ENCODE measurements at places on chromosomes 7 and 10.

DNA sequence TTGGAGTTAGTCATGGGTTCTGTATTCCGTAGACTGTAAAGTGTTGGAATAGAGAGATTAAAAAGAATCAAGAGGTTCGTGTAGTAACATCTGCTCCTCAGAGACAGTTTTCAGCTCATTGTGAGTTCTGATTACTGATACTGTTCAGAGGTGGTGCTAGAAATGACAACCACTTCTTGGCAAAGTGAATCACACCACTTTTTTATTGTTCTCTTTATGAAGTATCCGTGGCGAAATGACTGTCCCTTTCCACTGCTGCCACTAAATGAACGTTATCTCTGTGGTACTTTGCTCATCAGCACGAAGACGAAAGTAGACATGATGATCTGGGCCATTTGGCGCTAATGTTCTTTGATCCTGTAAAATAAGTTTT lies 860 bp downstream of the RPP30 start:
- no peak for DNase-seq

DNA sequence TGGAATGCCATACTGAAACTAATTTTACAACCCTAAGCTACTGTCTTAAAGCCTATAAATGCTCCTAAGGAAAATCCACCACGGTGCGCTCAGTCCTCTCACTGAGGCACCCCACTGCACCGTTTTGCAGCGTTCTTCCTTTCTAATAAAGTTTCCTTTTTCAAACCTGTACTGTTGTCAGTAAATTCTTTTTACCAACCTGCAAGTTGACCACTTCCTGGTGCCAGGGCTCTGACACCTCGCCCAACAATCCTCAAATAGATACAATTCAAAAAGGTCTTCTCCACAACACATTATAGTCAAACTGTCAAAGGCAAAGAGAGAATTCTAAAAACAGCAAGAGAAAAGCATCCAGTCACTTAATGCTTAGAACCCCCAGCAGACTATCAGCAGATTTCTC lies 42.8 kb downstream of the HERPUD2 start:
- DNase-seq = no peak

DNA sequence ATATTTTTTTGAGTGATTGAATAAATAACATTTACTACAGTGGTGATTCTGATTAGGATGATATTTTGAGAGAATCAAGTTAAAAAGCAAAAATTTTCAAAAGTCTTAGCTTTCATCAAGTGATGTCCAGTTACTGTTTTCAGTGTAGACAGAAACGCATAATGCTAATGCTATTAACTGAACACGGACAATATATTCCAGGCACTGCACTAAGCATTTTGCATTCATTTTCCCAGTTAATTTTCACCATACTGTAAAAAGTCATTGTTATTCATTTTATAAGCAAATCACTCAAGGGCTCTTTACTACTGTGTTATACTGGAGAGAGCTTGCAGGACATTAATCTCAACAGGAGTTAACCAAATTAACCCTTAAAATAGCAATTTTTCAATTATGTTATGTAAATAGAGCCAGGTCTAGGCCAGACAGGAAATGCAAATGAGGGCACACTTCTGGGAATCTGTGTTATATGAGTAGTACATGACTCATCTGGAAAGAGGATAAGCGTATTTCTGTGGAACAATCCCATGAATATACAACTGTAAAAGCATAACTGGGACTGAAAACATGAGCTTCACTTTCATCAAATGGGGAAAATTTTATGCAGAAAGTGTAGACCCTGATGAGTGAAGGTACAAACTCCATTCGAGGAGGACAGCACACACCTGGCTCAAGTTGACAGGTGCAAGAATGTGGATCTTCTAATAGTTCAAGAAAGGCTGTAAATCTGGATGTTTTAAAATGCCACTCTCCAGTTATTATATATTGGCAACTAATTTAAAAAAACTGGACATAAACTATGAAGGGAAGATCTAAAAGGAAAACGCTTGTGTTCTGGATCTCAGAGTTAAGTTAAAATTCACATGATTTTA lies 75.4 kb downstream of the ANK3 start:
- DNase-seq = peak; percentile 15

GRCh38 chr10:109207361-109207760 lies 716.0 kb downstream of the XPNPEP1 start:
- DNase-seq = no peak

DNA sequence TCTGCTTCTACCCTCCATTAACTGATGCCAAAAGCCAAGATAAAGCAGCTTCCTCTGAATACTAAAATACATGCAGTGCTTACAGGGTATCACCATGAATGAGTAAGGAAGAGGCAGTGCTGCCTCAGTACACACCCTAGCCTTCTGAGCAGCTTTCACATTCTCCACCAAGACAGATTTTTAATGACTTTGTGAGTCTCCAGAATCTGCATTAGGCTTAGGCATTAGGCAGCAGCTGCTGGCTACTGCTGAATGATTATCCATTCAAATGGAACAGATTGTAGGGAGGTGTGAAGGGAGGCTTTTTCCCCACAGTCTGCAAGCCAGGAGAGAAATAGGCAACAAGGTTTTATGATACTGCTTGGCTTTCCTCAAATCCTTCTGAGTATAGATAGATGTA lies 1226.7 kb upstream of the LRRN3 start:
- no peak for DNase-seq

DNA sequence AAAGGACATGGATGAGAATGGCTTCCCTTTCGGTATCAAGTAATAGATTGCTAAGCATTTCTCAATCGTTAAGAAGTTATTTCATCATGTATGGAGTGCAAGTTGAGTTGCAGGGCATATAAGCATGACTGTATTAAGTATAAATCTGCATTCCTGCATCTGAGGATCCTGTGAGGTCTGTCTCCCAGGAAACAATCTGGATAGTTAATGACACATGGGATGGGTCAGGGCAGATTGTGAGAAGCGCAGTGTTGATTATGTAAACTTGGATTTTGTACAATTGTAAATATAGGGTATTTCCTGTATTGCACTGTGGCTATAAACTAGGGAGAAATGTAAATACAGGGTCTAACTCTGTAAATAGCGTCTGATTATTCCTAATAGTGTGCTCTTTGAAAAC lies 102.6 kb downstream of the PLXDC2 start:
- no peak for DNase-seq

DNA sequence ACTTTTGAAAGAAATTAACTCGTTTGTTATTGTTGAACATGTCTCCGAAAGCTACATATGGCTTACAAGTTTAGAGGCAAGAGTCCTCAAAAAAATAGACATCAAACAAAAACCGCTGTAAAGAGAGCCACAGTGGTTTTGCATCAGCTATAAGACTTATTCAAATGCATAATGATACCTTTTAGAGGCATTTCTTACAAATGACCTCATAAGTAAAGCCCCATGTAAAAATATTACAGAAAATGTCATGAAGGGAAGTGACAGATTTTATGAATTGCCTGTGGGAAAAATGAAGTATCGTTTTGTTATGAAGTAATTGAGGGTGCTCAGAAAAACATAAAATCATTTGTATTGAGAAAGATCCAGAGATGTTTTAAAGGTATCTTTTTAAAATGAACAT lies 598.0 kb downstream of the NXPH1 start:
- no peak for DNase-seq

DNA sequence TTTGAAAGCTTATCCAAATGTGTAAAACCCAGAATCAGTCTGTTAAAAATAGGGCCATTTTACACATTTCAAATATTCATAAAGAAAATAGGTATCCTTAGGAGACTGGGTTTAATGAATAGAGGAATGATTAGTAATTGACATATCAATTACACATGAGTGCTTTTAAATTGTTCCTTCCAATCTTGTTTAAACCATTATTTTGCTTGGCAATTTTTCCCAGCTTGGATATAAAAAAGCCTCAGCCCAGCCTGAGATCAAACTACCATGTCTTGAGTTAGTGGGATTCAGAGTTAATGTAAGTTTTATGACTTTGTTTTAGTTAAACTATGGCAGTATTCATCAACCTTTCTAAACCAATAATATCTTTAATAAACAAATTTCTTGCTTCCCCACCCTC lies 28.3 kb downstream of the PARP12 start:
- no peak for DNase-seq

- no peak for DNase-seq
Observed at GRCh38 chr10:88073682-88074081, 210.3 kb downstream of the PTEN start.

GRCh38 chr7:139681812-139682135 lies 96.0 kb downstream of the HIPK2 start:
- DNase-seq = no peak

DNA sequence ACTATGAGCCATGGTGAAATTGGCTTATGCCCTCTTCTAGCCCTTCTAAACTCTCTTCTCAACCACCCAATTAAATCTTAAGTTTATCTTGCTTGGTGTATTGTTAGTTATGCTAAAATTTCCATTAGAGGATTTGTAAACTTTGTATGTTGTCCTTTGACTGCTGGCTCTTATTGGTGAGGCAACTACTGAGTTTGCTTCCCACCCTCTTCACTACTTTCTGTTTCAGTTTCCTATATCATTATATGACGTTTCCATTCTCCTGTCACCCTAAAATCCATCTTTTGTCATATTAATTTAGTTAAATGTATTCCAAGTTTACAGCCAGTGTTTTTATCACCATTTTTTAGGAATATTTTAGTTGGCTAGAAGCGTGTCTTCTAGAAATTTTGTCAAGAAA lies 80.9 kb upstream of the VWC2 start:
- peak; percentile 23 for DNase-seq

DNA sequence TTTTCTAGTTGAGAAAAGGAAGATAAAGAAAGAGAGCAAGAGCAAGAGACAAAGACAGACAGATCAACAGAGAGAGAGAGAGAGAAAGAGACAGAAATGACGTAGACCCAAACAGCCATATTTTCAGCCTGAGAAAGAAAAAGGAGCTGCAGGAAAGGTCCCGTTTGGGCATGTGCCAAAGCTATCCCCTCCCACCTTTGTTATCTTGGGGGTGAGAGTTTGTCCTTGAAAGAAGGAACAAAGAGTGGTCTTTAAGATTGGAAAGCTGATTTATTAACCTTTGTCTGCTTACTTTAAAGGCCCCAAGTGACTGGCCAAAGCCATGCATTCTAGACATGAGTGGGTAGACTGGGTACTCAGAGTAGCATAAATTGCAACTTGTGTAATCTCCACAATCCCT lies 98.2 kb downstream of the AOAH start:
- no peak for DNase-seq

- no peak for DNase-seq
Observed at GRCh38 chr10:1488970-1489548, 248.3 kb downstream of the ADARB2 start.

GRCh38 chr10:1117651-1118050 lies 61.5 kb downstream of the WDR37 start:
- DNase-seq = no peak

- DNase-seq = no peak
Observed at GRCh38 chr10:78780551-78780961, 288.2 kb upstream of the ZMIZ1 start.

- DNase-seq = peak; percentile 64
Observed at GRCh38 chr7:124765401-124766352, at the start of gene GPR37. TSS of gene GPR37 (minus strand) at chr7:124765792. CDS start at chr7:124764976, 816 bp downstream.

DNA sequence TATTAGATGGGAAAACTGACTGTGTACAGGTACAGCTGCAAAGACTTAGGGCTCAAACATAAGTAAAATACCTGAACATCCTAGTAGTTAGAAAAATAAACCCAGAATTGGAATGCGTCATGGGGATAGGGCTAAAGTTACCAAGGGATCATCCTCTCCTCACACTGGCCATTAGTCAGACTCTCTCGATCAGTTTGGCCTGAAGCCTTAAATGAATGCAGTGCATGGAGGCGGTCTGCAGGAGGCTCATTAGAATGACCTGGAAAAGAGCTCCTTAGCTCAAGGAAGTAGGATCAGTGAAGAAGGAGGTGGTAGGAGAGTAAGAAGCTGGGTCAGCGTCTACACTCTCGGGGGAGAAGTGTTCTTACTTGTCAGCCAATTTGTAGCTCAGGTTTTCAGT lies 35.3 kb downstream of the DENND2A start:
- no peak for DNase-seq

DNA sequence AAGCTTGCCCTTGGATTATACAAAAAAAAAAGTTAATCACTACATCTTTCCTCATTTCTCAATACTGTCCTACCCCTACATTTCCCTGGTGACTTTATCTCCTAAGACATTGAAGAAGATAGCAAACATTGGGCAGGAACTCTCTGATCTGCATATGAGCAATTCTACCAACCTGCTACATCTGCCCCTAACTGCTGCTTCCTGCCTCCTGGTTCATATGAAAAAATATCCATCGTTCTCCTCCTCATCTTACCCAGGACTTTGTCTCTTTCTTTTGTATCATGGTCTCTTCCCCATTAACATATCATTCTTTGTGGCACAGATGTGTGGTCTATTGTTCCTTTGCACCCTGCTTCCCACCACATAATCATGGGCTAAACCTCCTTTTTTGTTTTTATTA lies 139.7 kb upstream of the PCGF5 start:
- DNase-seq = no peak

GRCh38 chr7:140609646-140610045 lies 31.0 kb downstream of the DENND2A start:
- no peak for DNase-seq

- no peak for DNase-seq
Observed at GRCh38 chr10:98431016-98431415, 15.7 kb downstream of the HPS1 start.

GRCh38 chr10:3882855-3883254 lies 97.8 kb upstream of the KLF6 start:
- DNase-seq = no peak

DNA sequence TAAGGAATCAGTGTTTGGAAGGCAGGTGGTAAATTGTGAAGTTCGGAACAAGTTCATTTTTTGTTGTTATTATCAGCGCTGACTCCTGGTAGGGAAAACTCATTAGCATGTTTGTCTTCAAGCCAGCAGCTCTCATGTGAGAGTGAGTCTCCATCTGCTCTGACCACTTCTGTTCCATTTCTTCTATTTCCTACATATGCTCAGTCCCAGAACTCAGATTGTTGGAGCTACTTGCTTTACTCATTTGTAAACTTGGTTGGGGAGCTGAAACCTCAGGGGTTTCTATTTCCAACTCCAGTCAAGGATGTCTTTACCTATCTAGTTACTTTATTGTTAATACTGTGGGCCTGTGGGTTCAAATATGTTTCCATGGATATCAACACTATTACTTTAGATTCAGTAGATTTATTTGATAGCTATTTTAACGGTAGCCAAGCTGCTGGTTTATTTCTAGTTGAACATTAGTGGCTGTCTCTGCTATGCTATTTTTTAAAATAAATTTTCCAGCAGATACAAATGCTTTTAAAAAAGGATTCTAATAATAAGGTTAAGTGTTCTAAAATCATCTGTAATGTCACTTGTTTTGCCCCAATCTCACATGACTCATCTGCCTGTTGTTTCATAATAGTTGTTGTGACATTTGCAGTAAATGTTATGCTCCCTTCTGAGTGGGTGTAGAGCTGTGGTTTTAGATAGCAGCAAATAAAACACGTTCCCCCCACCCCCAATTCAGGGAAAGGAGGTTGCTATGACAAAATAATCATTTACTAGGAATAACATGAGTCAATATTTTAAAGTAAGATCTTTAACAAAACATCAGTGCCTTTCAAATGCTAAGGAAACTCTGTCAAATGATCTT lies 143.3 kb downstream of the HDAC9 start:
- no peak for DNase-seq

DNA sequence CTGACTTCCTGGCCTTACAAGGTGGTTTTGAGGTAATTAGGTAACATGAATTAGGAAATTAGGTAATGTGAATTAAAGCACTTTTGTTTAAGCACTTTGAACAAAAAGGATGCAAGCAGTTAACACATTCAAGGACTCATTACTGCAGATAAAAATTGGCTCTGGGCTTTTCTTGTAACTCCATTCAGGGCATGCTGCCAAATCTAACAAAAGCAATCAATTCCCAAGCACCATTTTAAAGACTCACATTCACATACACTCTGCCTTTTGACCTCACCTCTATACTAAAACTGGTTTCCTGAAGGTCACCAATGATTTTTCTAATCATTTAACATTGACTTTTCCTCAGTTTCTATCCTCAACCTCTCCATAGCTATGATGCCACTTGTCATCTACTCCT lies 251.2 kb upstream of the RHOBTB1 start:
- no peak for DNase-seq
